Activated T-cell treated with anti-CD3 and anti-CD28 coated beads for 4 hours (primary cell): ENCODE measurements at places on chromosomes 16 and 17.
A peak's percentile ranks its signal among the peaks of the same experiment; 100 is the strongest.

GRCh38 chr16:49473131-49473530 lies 99.5 kb downstream of the C16orf78 start:
- DNase-seq, result no peak

DNA sequence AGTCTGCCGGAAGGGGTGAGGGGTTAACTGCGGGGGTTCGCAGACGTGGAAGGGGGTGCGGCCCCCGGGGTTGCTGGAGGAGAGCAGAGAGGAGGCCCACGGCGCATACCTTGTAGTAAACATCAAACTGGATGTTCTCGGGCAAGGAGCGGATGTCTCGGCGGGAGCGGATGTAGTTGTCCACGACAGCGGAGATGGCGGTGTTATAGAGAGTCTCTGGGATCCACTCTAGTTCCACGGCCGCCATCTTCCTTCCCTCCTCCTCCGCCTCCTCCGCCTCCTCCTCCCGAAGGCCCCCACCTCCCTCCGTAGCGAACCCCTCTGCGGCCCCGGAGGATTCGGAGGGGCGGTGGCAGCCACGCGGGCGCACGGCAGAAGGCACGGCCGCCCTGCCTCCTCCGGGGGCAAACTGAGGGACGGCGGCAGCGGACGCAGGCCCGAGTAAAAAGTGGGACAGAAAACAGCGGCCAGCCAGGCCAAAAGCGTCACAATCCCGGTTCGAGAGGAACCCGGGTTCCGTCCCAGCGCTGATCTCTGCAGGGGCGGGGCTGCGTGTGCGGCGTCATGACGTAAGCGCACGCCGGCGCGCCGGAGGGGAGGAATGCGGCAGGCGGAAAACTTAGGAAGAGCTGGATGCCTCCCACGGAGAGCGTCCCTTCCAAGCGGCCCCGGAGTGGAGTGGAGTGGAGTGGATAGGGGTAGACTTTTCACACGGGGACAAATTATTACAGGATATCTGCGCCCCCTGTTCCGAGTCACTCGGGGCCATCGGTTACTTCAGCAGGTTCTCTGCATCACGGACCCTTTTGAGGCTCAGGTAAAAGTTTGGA lies at the start of gene APPBP2:
APPBP2 (minus strand) TSS at position 558 of the 830 bp plus-strand sequence; CDS start at position 247, 311 bp downstream.
- peak; percentile 54 for DNase-seq

DNA sequence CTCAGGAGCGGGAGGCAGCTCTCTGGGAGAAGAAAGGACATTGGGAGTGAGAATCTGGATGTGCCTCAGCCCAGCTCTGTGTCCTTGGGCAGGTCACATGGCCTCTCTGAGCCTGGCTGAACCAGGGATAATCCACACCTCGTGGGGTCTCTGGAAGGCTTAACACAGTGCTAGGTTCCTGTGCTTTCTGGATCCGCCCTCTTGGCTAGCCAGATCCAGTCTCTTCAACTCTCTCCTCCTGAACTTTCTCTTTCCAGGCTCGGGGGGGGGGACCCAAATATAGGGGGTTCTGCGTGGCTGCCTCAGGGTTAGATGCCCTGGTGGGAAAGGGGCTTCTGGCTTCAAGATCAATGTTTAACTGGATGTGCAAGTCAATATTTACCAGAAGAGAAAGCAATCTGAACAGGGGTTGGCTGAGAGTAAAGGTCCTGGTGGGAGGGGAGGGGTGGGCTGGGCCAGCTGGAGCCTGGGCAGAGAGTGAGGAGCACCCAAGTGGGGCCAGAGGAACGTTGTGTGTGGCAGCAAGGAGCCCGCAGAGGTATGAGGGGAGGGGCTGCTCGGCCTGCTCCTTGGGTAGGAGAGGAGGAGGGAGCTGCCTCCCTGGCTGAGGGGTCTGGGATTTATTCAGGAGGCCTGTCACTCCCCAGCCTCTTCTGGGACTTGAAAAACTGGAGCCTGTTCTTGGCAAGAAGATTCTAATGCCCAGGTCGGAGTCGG lies at the start of gene SERPINF2:
SERPINF2 (plus strand) TSS at position 501 of the 717 bp plus-strand sequence. CDS start 2,125 bp downstream, outside the sequence.
- DNase-seq, result no peak

GRCh38 chr16:55435387-55435786 lies 43.6 kb upstream of the MMP2 start:
- DNase-seq, result no peak

DNA sequence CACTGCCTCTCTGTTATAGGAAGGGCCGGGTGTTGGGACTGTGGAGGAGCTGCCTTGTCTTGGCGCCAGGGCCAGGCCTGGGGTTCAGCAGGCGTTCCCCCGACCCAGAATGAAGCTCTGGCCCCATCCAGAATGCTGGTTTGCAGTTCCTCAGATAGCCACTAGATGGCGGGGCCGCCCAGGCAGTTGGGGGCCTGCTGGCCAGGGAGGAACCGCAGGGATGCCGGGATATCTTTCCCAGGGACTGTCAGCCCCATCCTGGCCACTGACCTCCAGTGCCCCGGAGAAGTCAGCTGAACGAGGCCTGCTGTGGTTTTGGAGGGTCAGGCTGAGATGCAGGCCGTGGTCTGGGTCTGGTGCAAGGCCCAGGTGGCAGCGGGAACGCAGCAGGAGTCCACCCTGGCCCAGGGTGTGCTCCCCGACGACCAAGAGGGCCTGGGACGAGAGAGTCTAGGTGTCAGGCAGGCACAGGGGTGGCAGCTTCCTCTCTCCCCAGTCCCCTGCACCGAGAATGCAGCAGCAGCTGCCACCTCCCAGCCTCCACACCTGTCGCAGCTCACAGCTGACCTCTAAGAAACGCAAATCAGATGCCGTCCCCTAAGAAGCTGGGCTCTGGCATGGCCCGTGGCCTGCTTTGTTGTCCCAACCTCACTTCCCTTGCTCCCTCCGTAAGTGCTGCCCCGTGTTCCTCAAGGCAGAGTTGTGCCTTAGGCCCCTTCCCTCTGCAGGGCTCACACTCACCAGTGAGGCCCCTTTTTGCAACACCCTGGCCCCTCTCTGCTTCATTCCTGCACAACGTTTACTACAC lies 51.2 kb downstream of the RMI2 start:
- peak; percentile 60 for DNase-seq

- no peak for DNase-seq
These were observed 81.9 kb downstream of the CA4 start for GRCh38 chr17:60231691-60232090.

DNA sequence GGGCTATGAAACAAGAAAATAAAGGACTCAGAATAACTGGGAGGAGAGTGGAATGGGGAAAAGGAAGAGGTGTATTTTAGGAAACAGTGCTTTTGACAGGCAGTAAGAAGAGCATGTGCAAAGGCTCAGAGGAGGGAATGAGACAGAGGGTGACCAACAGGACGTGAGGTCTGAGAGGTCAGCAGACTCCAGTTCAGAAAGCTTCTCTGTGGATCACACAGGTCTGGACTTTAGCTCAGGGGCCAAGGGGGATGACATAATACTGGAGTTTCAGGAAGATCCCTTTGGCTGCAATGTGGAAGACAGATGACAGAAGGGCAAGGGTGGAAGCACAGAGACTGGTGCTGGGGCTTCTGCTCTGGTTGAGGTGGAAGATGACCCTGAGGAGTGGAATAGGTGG lies 489.9 kb upstream of the CDH5 start:
- DNase-seq, result no peak

DNA sequence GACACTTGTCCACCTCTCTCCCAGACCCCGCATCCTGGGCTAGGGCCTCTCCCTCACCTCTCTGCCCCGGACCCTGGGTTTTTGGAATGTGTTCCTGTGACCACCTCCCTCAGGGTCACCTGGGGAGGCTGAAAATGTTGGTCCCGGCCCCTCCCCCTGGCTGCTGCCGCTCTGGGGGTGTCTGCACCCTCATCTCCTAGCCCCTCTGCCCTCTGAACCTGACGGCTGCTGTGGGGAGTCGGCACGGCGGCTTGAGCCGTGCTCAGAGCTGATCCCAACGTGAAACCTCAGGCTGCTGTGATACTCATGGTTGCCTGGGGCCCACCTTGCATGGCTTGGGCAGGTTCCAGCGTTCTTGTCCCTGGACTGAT lies 42.8 kb downstream of the ADCY7 start:
- DNase-seq, result no peak

DNA sequence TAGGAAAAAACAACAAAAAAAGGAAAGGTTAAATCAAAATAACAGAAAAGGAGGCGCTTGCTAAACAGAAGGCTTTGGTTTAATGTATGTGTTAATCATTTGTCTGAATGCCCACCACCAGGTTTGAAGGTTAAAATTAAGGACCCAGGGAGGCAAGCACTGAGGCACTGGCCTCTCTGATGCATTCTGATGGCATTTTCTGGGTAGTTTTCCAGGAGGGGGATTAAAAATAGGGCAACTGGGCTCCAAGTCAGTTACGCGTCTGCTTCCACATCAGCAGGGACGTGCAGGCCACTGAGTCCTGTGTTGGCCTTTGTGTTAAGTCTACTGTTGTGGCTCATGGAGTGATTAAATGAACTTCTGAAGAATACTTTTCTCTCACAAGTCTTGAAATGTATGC lies 26.9 kb downstream of the MARF1 start:
- no peak for DNase-seq

DNA sequence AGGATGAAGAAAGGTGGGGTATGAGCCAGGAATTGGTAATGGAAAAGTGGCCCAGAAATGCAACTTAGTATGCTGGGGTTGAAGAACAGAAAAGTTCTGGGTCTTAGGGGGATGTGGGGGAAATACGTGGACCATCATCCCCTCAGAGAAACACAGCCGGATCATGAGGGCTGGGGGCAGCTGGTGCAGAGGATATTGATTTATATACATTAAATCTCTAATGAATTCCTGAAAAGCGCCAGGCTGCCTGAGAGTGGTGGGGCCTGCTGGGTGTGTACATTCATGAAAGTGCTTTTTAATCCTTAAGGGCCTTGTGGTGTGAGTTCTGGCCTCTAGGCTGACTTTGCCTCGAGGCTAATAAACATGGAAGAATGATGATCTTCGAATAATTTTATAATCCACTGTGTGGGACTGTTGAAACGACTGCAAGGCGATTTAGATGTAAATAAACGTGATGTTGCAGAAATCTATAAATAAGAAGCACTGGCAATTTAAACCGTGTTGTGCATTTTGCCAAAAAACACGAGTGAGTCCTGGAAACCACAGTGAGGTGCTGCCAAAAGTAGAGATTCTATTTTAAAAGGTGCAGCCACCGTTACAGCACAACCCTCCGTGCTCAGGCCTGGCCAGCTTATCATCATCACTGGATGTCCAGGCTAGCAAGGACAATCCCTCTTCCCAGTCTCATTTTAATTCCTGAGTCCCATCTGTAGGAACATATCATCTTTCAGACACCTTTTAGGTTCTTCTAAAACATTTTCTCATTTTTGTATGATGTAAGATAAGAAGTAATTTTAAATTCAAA lies 32.1 kb downstream of the PRKAR1A start:
- DNase-seq, result no peak
